ENCODE measurements at places on chromosomes 2 and 18. TPM values are rescaled to one million over a fixed set of nuclear protein-coding genes. Genes with fewer than 3 reads are reported as not detected.

DNA sequence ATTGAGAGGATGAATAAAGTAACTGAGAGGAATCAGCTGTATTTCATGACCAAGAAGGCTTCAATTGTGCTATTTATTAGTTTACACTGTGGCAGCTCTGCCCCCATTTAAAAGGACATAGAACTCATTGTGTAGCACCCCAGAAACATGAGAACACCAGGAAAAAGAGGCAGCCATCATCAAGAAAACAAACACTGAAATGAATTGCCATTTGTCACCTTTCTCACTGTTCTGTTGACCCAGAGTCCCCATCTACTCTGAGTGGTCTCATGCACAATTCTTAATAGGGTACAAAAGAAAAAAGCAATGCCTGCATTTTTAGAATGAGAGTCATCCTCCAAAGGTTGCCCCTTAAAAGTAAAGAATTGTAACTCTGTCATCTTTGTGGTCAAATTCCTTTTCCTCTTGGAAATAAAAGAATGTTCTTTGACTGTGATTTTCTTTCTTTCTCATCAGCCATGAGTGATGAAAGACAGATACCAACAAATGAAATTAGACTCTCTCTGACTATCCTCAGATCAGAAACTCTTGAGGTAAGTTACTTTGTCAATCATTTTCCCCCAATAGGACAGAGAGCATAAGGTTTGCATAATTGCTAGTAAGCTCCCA, 1941.9 kb upstream of the PIK3C3 start:
- DNase-seq, result no peak

- DNase-seq, result no peak
Observed at GRCh38 chr2:85796341-85797262, 42.8 kb downstream of the ATOH8 start.

DNA sequence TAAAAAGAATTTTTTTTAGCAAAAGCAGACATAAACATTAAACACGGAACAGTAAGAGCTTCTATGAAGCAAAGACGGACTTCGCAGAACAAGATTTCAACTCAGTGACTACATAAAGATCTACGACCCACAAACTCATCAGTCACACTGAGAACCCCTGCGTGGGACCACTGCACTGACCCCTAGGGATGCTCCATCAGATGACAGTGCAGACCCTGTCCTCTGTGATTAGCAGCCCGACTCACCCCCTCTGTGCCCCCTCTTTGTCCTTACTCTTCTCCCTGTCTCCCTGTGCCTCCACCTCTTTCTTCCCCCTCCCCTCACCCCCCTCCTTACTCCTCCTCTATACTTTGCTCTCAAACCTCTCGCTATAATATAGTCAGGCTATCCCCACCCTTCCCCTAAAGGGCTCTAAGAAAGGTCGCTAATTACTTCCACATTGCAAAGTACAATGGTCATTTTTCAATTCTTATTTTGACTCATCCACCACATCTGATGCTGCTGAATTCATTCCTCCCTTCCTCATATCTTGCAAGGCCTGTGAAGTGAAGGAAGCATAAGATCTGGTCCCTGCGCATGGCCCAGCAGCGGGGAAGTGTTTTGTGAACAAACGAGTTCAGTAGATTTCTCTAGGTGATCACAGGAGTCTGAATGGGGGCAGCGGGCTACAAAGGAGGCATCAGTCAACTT, 89.3 kb downstream of the CABYR start:
- DNase-seq, result no peak

GRCh38 chr2:127140538-127140937, 33.6 kb upstream of the BIN1 start:
- DNase-seq, result no peak

GRCh38 chr18:69157906-69158305, 242.8 kb upstream of the DOK6 start:
- DNase-seq, result no peak

DNA sequence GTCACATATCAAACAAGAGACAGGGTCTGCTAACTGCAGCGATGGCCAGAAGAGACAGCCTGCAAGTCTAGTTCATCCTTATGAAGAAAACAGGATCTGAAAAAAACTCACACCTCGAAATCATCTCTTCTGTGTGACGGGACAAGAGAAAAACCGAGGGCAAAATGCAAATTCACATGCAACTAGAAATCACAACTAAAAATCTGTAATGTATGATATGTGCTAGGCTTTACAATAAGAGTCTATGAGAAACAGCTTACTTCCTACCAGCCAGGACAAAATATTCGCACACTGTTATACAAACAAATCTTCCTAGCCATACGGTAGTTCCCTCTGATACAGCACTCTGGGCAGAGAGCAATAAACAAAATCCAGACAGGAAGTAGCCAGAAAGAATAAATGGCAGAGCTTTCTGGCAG, 48.8 kb downstream of the ANKRD44 start:
- DNase-seq, result no peak

Gene FBXO48
- total RNA-seq, result 0.80 TPM

Gene SANBR
- total RNA-seq, result 17.3 TPM

DNA sequence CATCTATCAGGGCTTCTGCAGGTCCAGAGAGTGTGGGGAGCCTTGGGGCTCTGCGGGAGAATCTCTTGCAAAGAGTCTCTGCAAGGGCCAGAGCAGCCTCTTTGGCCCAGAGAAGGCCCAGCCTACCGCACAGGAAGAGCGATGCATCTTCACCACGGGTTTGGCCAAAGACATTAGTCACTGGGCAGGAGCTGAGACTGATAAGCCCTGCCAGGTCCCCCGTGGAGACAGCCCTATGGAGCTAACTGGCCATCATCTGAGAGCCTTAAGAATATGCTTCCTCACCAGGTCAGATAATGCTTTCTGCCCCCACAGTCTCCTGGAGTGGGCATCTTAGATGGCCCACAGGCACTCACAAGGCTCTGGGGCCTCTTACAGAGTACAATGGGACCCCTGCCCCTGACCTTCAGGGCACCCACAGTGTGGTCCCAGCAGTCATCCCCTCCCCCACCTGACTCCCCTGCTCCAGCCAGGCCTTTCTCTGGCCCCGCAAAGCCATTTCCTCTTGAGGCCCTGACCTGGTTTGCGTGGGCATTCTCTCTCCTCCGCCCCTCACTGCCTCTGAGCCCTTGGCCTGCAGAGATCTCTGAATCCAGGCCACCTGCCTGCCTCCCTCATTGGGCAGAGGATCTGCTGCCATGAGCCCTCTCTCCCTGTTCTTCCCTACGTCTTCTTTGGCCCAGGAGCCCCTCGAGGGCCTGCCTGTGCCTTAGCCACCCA, 31.9 kb upstream of the MAPRE3 start:
- no peak for DNase-seq

DNA sequence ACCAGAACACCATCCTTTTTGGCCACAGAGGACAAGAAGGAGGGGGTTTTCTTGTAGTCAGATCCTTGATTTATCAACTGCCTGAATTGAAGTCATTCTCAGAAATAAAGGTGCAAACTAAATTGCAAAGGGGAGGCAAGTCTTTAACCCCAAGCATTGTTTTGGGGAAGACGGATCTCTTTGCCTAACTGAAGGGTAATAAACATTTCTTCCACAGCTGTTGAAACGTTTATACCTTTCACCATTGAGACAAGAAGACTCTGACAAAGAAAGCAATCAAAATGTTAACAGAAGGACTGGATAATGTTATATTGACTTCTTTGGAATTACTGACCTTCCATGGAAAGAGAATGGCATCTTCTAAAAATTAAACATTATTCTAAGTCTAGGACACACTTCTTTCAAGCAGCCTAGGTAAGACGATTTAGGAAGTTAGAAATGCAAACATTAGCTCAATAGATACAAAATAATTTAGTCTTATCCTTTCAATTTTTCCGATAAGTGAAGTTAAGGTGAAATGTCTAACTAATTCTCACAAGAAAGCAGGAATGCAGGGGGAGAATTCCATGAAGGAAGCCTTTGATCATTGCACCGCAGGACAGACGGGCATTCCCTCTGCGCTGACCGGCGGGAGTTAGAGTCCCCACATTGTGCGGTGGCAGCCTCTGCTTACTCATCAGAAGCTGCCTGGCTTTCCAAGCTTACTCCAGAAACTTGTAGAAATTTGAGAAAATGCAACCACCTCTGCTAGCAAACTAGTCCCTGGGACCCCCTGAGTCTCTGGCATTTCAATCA, 69.4 kb upstream of the COPS8 start:
- DNase-seq, result no peak

GRCh38 chr2:205531489-205532148, 150.7 kb upstream of the NRP2 start:
- no peak for DNase-seq

DNA sequence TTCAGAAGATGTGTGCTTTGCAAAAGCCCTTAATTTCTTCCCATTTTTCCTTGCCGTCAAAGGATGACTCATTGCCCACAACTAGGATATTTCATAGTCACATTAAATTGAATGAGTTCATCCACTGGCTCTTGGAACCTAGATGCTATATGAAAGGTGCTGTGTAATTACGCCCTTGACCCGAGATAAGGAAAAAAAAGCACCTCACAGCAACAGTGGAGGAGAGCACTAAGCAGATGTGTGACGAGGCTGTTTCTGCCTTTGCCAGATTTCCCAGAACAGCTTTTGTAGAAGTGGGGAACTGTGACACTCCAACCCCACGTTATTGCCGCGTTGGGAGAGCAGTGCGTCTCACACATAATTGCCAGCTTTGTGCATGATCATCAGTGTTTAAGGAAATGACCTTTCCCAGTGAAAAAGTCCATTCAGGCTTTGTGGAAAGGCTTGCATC, 33.3 kb upstream of the TMEM87B start:
- peak; percentile 61 for DNase-seq

Gene G6PC2
- total RNA-seq, result not detected

Gene MATN3
- total RNA-seq, result 0.29 TPM

- DNase-seq, result no peak
Observed at GRCh38 chr18:30405038-30405437, 637.5 kb downstream of the DSC3 start.

- DNase-seq, result no peak
Observed at GRCh38 chr18:49492694-49493033, 5.6 kb upstream of the C18orf32 start.

Gene FAM124B
- total RNA-seq, result 0.11 TPM

- no peak for DNase-seq
Observed at GRCh38 chr2:132884705-132885104, 214.7 kb upstream of the LYPD1 start.

GRCh38 chr2:235721625-235722024, 227.8 kb downstream of the AGAP1 start:
- no peak for DNase-seq

Gene TMEM247
- not detected for total RNA-seq

- no peak for DNase-seq
Observed at GRCh38 chr2:241071677-241072111, 30.4 kb downstream of the MTERF4 start.

DNA sequence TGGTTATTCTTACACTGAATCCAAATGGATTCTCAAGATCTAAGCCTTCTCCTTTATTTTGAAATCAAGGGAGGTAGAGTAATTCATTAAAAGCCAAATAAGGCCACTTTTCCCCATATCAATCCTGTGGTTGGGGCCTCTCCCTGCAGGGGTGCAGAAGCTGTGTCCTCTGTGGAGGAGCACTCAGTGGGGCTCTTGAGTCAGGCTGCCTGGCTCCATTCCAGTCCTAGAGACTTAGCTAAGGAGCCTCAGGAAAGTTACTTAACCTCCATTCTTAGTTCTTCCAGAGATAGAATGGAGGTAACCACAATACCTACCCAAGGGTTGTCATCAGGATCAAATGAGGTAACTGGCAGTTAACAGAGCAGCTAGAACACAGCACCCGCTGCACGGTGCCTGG, 564.3 kb downstream of the CMPK2 start:
- no peak for DNase-seq

DNA sequence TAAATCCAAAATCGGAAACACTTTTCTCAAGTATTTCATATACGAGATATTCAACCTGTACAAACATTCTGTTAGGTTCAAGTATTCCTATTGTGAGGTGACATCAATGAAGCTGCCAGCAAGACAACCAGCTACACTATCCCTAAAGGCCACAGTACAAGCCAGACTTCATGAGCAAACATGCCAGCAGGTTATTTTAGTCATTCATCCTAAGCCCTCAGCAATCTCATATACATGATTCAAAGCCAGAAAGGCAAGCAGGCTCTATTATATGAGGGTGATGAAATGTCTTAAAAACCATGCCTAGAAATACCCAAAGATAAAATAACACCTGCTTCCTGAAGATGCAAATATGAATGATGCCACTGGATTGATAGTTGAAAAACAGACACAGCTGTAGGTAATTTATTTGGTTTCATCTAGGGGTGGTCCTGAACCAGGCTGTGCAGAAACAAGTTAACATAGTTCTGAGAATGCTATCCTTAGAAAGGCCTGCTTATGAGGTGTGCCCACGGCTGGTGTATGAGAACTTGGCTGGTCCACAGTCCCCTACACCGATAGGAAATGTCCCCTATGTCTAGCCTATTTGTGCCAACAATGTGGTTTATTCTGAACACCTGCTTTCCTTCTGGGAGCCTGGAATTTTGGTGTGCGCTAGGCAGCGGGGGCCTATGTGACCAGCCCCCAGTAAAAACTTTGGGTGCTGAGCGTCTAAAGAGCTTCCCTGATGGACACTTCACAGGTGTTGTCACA, 48.2 kb upstream of the KIDINS220 start:
- no peak for DNase-seq

Gene SERPINB11
- not detected for total RNA-seq

GRCh38 chr2:102100371-102101096, 42.0 kb upstream of the IL1R1 start:
- no peak for DNase-seq

GRCh38 chr2:114222344-114222743, 220.1 kb upstream of the DPP10 start:
- no peak for DNase-seq

GRCh38 chr2:1865716-1866234, 121.5 kb upstream of the PXDN start:
- no peak for DNase-seq

Gene CAMKMT
- total RNA-seq, result 24.4 TPM

DNA sequence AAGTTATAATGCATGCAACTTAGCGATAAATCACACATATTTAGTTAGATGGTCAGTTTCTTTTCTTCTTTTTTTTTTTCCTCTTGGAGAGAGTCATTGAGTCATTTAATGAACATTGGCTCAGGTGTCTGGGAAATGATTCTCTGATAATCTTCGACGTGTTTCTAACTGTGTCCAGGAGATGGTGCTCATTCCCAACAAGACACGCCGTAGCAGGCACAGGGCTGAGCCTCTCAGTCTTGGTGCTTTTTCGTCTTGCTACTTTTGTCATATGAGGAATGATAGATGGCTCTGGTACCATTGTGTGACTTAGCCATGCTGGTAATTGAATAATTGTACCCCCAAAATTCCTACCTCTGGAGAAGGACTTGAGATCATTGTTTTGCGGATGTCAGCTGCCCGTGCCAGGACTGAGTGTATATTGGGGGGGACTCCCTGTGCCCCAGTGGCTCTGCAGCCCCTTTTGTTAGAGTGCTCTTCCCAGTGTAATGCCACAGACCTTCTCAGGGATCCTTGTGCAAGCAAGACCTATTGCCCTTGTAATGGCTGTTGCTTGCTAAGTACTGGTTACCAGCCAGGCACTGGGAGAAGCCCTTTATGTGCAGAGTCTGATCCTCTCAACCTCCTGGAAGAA, 107.6 kb upstream of the CYRIA start:
- DNase-seq, result peak; percentile 5

Gene PELI1
- total RNA-seq, result 6.2 TPM

Gene SCYGR5
- total RNA-seq, result not detected

GRCh38 chr2:98936353-98937351, 627 bp upstream of the CRACDL start:
- peak; percentile 41 for DNase-seq

GRCh38 chr18:8142131-8142711, 467.0 kb upstream of the RAB12 start:
- DNase-seq, result peak; percentile 9

Gene OSBPL1A
- 13.5 TPM for total RNA-seq

All from Daoy (cell line).